ENCODE measurements at places on chromosomes 1 and 21.

DNA sequence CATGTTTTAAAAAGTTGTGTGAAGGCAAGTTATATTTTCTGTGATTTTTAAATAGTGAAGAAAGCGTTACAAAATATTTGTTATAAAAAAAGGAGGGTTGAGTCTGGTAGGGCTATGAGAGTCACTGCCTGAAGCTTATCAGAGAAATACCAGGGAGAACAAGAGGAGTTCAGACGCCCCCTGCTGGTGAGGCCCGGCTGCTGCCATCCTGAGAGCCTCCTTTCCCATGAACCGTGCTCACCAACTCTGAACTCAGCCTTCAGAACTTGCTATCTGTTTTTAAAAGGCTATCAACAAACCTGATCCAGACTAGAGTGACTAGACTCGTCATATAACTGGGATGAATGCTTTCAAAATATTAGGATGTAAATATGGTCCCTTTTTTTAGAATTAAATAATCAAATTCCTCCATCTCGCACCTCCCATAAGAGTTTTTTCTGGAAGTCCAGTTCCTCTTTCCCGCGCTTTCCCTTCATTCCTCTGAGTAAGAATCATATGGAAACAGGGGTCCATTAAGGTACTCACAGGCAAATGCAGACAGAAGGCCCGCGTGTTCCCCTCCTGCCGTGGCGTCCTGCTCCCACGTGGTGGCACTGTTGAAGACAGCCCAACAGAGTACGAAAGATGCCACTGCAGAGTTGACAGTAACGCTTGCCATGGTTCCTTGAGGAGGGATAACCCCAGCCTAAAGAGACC is 26.2 kb upstream of the SPATA6 start:
- DNase-seq: peak; percentile 44

GRCh38 chr1:241825581-241825980 is 22.4 kb upstream of the EXO1 start:
- no peak for DNase-seq

- DNase-seq: no peak
Observed at GRCh38 chr21:36159356-36159921, 2.8 kb downstream of the DOP1B start.

GRCh38 chr1:66732407-66733166 is 19.7 kb upstream of the DYNLT5 start:
- no peak for DNase-seq

GRCh38 chr1:101915597-101915996 is 81.1 kb downstream of the OLFM3 start:
- no peak for DNase-seq

DNA sequence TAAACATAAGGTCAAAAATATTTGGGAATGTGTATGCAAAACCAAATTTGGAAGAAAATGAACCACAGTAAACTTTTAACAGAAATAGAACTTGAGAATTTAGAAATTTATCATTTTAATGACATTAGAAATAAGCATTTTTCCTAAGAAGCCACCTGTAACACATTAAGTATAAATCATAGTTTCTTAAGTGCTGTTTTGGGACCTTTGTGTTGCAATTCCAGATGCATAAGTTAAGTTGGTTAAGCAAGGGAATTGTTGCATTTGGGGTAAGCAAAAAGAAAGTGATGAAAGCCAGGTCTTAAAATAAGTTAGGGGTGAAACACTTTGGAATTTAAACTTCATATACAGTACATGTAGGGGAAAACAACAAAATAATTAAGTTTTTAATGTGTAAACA is 49.8 kb downstream of the CDKN2C start:
- no peak for DNase-seq

GRCh38 chr1:221035662-221036153 is 156.5 kb downstream of the HLX start:
- no peak for DNase-seq

Measured in activated gamma-delta T cell treated with anti-CD3 and anti-CD28 coated beads, Interleukin-2, amount 50 U/mL, for 16 hours (primary cell).